NCI-H748 treated with DMSO at 0.1 percent for 48 hours (cell line): ENCODE measurements at places on chromosomes 5 and 9.

GRCh38 chr5:79689541-79690466 lies at the start of gene CMYA5:
CMYA5 (plus strand) TSS chr5:79689836; CDS start chr5:79689908, 72 bp downstream.
- DNase-seq = no peak

- DNase-seq = no peak
These were observed 69.4 kb downstream of the RIGI start for GRCh38 chr9:32456564-32456963.

DNA sequence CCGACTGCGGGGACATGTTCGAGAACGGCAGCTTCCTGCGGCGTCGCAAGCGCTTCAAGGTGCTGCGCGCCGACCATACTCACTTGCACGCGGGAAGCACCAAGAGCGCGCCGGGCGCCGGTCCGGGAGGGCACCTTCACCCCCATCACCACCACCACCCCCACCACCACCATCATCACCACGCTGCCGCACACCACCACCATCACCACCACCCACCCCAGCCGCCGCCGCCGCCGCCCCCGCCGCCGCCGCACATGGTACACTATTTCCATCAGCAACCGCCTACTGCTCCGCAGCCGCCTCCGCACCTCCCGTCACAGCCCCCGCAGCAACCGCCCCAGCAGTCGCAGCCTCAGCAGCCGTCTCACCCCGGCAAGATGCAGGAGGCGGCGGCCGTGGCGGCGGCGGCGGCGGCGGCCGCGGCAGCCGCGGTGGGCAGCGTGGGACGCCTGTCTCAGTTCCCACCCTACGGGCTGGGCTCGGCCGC lies 514 bp downstream of the FOXB2 start:
- DNase-seq = no peak

- DNase-seq = no peak
These were observed 186.7 kb downstream of the DCP2 start for GRCh38 chr5:113163328-113163727.

DNA sequence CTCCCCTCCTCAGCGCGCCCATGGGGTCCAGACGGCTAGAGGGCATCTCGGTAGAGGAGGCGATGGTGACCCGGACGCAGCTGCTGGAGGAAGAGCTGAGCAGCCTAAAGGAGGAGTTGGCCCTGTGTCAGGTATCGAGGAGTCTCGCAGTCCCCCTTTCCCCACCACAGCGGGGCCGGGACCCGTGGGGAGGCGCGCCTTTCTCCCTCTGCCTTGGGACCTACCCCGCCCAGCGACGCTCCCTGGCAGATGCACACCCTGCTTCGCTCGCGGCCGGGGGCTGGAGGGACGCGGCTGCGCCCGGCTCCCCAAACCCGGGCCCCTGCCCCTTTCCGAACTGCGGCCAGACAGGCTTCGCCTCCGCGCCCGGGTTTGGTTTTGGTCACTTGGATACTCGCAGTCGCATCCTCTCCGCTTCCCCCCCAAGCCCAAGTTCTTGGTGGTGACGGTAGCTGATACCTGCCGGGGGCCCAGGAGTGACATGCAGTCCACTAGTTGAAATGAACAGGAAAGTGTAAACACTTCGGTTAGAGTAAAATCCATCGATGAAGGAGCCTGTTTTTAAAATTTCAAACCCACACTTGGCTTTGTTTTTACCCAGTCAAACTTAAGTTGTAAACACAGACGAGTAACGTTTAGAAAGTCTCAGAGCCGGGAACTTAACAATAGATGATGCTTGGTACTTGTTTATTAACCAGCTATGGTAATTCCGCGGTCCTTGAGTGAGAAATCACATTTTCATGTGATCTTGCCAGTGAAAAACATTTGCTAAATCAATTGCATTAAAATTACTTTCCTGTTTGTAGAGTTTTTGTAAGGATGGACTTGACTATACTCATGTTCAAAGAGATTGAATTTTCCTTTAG lies 688 bp downstream of the CNTLN start:
- DNase-seq = peak; percentile 67

DNA sequence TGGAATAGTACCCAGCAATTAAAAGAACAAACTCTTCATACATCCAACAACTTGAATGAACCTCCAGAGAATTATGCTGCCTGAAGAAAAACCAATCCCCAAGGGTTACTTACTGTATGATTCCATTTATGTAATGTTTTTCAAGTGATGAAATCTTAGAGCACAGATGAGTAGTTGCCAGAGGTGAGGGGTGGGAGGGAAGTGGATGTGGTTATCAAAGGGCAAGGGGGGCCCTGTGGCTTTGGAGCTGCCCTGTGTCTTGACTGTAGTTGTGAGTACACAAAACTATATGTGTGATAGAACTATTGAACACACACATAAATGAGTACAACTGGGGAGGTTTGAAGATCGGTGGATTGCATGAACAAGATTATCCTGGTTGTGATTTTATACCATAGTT lies 115.8 kb upstream of the SLC25A48 start:
- no peak for DNase-seq

GRCh38 chr5:13251623-13252376 lies 692.7 kb downstream of the DNAH5 start:
- DNase-seq = no peak

GRCh38 chr9:30244877-30245276 lies 2139.6 kb upstream of the ACO1 start:
- DNase-seq = no peak

DNA sequence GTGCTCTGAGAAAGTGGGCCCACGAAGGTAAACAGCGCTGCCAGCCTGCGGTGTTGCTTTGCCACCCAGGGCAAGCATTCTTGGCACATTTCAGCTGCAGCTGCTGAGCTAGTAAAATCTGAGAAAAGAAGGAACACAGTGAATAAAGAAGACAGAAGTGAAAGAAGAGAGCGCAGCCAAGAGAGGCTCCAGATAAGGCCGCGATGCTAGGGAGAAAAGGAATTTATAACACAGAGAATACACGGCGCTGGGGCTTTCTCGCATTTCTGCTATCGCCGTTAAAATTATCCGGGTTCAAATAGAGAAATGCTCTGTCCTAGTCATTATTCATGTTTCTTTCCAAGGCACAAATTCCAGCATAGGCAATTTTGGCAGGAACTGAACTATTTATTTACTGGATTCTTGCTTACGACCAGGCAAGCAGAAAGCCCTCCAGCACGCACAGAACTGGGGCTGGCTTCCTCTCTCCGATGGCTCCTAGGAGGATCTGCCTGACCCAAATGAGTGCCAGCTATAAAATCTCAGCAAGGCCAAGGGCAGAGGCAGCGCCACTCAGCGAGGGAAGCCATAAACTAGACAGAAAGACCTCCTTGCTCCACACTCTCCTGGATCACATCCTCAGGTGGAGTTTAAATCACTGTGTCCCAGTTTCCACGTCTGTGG lies 111.2 kb downstream of the ATPSCKMT start:
- no peak for DNase-seq

DNA sequence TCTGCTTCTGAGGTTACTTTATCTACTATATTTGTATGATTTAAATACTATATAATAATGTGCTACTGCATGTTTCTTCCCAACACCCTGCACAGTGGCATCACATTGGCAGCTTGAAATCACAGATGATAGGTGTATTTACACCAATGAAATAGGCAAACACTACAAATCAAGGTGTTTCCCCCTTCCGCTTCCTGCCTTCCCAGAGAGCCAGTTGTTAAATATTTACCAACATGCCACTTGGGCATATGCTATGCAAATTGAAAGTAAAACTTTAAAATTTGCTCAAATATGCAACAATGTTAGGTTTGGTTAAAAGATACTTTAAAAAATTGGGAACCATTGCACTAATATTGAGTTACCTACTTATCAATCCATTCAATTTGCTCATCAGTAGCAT lies 58.2 kb upstream of the SMARCA2 start:
- DNase-seq = no peak

DNA sequence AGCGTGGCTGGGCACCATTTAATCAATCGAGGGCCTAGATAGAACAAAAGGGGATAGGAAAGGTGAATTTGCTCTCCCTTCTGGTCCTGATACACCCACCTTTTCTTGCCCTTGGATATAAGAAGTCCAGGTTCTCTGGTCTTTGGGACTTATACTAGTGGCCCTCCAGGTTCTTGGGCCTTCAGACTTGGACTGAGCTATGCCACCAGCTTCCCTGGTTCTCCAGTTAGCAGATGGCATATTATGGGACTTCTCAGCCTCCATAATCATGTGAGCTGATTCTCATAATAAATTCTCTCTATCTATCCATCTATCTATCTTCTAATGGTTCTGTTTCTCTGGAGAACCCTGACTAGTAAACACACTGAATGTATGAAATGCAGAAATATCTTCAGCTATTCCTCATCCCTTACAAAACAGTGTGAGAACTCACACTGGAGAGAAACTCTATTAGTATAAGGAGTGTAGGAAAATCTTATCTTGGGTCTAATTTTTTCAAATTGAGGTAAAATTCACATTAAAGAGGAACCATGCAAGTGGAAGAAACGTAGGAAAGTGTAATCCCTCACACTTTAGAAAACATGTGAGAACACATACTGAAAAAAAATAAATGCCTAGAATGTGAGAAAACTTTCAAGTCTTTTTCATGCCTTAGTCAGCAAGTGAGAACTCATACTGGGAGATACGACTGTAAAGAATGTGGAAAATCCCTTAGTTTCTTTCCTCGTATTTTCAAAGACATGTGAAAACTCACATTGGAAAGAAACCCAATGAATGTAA lies 15.5 kb downstream of the PCDHB15 start:
- no peak for DNase-seq

- DNase-seq = no peak
These were observed 2.6 kb upstream of the UAP1L1 start for GRCh38 chr9:137074657-137075274.

DNA sequence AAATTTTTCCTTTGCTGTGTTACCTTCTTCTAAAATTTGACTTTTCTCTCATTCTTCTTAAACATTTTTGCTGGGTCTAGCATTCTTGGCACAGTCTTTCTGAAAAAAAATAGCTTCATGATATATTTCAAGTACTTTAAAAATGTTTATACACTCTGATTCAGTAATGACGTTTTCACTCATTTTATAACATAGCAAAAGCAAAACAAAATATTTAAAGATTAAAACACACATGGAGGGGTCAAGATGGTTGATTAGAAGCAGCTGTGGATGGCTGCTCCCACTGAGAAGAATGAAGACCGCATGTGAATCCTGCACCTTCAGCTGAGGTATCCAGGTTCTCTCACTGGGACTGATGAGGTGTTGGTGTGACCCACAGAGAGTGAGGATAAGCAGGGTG lies 188.2 kb downstream of the SGCD start:
- DNase-seq = no peak

DNA sequence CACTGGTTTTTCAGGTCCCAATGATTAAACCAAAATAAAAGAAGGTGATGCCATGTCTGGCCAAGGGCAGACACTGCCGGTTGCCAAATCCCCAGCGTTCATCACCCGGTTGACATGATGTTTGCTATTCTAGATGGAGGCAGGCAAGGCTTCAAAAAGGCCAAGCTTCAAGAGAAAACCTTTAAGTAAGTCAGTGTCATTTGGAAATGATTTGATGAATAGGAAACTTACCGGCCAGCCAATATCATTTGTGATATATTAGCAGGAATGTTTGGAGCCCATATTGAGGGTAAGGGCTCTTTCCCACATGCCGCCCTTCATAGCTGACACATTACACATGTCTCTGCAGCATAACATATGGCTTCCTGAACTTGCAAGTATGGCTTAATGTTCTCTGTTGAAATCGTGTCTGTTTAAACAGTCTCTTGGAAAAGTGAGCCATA lies 89.5 kb upstream of the TTC23L start:
- DNase-seq = no peak

- DNase-seq = no peak
These were observed 30.1 kb upstream of the SNX24 start for GRCh38 chr5:122815218-122815767.

DNA sequence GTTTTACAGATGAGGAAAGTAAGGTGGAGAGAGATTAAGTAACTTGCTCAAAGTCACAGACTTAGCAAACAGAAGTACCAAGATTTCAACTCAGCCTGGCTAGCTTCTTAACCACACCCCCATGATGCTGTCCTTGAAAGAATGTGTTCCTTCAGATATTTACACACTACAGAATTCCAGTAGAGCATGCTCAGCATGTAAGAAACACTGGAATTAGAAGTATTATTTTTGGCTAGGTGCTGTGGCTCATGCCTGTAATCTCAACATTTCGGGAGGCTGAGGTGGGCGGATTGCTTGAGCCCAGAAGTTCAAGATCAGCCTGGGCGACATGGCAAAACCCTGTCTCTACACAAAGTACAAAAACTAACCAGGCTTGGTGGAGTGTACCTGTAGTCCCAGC lies 142.4 kb downstream of the EDIL3 start:
- DNase-seq = no peak

DNA sequence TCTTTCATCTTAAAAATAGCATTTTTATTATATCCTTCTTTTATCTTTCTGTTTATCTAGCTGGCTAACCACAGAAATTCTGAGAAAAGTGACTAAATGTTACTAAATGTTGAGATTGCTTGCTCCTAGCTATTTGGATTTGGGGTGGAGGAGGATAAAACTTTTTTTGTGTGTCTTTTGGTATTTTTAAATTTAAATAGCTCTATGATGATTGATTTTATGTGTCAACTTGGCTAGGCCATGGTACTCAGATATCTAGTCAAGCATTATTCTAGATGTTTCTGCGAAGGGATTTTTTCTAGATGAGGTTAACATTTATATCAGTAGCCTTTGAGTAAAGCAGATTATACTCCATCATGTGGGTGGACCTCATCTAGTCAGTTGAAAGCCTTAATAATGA lies 75.0 kb downstream of the GCNT1 start:
- no peak for DNase-seq

GRCh38 chr5:141811287-141812155 lies 66.7 kb downstream of the PCDH1 start:
- DNase-seq = no peak

- DNase-seq = no peak
These were observed 76.9 kb downstream of the LHX2 start for GRCh38 chr9:124088476-124088837.

GRCh38 chr5:8417316-8418048 lies 548.5 kb downstream of the MTRR start:
- DNase-seq = no peak

- no peak for DNase-seq
These were observed 208.8 kb upstream of the TARS1 start for GRCh38 chr5:33231935-33232334.
